DMS79 treated with DMSO at 0.1 percent for 48 hours (cell line): ENCODE measurements at places on chromosomes 2 and 18.

DNA sequence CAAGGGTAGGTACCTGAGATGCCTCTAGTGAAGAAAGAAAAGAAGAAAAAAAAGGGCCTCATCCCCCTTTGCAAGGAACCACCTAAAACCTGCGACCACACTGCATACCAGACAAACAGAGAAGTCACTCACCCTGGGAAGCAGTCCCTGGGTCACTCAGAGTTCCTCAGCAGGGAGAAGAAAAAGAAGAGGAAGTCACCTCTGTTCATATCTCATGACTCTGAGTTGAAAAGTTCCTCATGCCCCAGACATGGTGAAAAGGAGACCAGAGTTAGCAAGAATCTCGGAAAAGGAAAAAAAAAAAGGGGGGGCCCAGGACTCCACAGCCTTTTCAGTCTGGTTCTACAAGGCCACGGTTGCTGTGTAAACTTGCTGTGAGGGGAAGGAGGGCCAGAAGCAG is 478.4 kb upstream of the NRXN1 start:
- no peak for DNase-seq

- DNase-seq = no peak
These were observed 47.0 kb upstream of the SEMA4C start for GRCh38 chr2:96916646-96917543.

- DNase-seq = no peak
These were observed 334.2 kb downstream of the KIAA1328 start for GRCh38 chr18:37163119-37163518.

- no peak for DNase-seq
These were observed 754.9 kb downstream of the SATB2 start for GRCh38 chr2:198702796-198703195.

GRCh38 chr2:2172516-2172915 is 158.6 kb downstream of the MYT1L start:
- no peak for DNase-seq

GRCh38 chr18:60910534-60910933 is 422.7 kb upstream of the CDH20 start:
- no peak for DNase-seq

DNA sequence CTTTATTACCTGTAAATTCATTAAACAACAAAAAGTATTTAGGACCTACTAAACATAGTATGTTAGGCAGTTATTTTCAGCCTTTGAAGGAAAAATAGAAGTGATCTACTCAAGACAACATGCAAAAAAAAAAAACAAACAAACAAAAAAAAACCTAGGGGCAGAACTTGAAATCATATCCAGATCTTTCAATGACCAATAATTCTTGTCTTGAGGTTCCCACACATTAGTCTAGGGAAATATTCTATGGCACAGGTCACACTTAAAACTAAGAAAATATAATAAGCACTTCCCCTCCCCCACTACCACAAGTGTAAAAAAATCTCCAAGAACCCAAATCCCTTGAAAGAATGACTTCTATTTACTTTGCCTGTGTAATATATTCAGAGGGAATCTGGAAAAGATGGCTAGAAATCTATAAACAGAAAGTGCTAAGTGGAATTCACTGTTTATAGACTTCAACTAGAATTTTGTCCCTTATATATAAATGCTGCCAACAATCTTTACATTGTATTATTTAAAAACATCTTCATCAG is 3.5 kb downstream of the PELI1 start:
- no peak for DNase-seq

GRCh38 chr2:68987021-68987503 is 12.6 kb downstream of the GKN1 start:
- DNase-seq = no peak

DNA sequence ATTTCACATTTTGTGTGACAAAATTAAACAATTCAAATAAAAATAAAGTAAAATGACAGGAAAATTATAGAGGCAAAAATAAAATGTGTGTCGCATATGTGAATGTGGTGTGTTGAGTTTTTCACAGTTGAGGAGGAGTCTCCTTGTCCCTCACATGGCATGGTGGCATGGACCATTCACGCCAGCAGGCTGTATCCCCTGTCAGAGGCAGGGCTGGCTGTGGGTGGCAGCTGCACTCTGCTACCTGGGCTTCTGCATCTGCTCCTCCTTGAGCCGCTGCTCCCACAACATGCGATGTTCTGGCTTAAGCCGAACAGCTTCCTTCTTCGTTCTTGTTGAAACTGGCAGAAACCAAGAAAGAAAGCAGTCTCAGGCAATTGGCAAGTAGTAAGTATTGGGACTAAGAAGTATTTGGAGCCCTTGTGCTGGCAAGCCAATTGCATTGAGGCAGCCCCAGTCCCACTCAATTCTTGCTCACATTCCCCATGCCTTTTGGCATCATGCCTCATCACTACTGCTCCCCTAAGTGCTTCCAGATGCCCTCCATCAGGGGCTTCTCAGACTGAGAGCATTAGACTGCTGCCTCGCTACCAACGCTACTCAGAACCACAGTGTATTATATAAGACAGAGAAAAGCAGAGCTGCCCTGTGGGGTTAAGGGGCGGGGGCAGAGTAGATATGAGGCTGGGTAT is 177.9 kb upstream of the NABP1 start:
- DNase-seq = no peak

- DNase-seq = no peak
These were observed 58.0 kb downstream of the FAM168B start for GRCh38 chr2:131035112-131035825.

DNA sequence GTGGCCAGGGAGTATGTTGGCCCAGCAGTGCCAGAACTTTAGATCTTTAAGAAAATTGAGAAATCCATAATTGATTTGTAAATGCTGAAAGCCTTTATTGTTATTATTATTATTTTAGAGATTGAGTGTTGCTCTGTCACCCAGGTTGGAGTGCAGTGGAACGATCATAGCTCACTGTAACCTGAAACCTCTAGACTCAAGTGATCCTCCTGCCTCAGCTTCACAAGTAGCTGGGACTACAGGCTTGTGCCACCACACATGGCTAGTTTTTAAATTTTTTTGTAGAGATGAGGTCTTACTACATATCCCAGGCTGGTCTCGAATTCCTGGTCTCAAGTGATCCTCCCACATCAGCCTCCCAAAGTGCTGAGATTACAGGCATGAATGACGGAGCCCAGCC is 143.2 kb upstream of the CCDC68 start:
- peak; percentile 26 for DNase-seq

GRCh38 chr18:33677891-33678290 is 99.9 kb downstream of the ASXL3 start:
- no peak for DNase-seq

DNA sequence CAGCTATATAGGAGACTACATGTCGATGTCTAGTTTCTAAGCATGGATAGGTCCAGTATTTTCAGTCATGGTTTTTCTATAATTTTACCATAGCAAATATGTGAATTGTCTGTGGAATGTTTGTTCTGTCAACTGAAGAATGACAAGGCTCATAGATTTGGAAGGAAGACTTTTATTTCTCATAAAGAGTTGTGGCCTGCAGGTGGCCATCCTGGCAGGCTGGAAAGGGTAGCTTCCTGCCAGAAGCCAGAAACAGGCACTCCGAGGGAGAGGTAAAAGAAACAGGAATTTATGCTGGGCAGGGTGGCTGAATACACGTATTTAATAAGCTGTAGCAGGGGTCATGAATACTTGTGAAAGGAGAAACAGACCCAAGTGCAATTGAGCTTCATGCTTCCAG is 182.1 kb downstream of the PARD3B start:
- no peak for DNase-seq

- DNase-seq = no peak
These were observed 3.7 kb upstream of the ASIC4 start for GRCh38 chr2:219510512-219511135.

GRCh38 chr2:204933735-204934374 is 388.6 kb downstream of the PARD3B start:
- no peak for DNase-seq

- DNase-seq = peak; percentile 39
These were observed 170.6 kb upstream of the NCK2 start for GRCh38 chr2:105573910-105574655.

DNA sequence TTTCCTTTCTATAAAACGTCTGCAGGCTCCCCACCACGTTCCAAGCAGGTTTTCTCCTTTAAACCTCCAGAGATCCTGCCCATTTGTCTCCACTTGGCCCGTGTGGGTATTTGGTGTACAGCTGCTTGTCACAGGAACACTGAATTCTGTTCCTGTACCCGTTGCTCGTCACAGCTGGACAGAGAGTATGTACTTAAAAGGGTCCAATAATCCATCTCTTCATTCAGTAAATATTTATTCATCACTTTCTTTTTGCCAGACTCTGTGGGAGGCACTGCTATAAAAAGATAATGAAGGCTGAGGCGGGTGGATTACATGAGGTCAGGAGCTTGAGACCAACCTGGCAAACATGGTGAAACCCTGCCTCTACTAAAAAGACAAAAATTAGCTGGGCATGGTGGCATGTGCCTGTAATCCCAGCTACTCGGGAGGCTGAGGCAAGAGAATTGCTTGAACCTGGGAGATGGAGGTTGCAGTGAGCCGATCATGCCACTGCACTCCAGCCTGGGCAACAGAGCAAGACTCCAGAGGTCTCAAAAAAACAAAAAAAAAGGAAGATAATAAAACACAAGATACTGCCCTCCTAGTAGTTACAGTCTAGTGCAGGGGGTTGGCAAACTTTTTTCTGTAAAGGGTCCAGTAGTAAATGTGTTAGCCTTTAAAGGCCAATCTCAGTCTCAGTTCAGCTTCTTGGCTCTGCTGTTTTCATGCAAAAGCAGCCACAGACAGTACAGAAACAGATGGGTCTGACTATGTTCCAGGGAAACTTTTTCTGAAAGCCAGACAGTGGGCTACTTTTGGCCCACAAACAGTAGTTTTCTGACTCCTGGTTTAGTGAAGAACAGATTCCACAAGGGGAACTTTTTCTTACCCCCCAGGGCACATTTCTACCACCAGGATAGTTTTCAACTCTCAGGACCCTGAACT is 309.9 kb upstream of the RAB12 start:
- DNase-seq = no peak

DNA sequence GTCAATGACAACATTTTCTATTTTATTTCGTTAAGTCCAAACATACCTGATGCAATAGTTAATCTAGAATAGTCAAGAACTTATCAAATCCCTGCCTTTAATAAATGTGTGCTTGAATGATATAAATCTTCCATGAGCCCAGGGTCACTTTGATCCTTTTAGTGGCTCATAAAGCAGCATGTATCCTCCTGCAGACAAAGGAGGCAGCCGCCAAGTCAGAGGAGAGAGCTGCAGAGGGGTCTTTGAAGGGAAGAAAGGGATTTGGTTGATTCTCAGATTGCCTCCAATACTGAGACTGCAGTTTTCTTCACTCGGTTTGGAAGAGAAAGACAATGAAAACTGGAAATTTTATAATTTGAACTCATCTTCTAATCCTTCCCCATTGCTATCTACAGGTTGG is 378.4 kb upstream of the PIK3C3 start:
- DNase-seq = no peak

DNA sequence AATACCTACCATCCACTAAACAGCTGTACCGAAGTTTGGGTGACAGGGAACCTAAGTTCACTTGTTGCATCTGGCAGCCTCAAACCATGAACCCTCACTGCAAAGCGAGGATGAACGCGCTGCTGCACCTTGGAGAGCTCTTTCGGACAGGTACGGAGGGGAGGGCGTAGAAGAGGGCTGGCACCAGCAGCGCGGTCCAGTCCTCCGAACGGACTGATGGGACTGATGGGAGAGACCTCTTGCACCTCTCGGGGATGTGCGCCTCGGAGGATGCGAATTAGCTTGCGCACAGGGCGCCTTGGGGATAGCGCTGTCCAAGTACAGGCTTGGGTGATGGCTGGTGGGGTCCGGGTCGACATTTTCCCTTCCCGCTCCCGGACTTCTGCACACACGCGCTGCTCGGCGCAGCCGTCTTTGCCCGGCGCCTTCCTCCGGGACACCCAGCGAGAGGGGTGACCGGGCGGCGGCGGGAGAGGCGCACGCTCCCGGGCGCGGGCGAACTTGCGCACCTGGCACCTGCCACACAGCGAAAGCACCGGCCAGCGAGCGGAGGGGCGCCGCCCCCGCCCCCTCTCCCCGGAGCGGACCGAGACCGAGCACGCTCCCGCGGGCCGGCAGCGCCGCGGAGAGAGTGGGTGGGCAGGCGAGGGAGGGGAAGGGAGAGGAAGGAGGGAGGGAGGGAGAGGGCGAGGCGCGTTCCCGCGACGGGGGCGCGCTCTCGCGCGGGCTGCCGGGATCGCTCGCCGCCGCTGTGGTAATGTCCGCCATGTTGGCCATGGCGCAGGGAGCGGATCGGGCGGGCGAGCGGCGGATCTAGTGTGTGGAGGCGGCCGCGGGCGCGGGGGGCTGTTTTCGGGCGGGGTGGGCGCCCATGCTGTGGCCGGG is at the start of gene EPC2:
EPC2 (plus strand) TSS at position 754 of the 885 bp plus-strand sequence. CDS start 267 bp downstream, outside the sequence.
- peak; percentile 75 for DNase-seq

GRCh38 chr18:11047156-11047555 is 102.2 kb downstream of the PIEZO2 start:
- no peak for DNase-seq

DNA sequence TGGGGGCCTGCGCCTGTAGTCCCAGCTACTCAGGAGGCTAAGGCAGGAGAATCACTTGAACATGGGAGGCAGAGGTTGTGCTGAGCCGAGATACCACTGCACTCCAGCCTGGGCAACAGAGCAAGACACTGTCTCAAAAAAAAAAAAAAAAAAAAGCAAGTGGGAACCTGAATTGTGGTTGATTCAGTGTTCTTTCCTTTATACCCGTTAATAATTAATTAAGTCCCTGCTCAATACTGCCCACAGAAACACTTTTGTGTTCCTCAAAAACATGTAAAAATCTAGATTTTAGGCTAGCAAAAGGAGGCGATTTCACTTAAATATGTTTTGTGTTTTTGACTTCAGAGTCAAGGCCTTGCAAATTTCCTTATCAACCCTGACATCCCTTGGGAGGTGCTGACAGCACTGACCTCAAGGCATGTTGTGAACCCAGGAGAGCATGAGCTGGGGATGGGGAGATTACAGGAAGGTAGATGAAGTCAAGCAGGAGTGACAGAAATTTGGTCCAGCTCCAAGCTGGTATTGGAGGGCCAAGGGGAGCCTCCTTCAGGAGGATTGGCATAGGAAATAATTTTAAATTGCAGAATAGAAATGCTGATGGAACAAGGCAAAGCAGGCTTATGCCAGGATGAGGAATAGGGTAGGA is 89.0 kb upstream of the PNPT1 start:
- DNase-seq = no peak

DNA sequence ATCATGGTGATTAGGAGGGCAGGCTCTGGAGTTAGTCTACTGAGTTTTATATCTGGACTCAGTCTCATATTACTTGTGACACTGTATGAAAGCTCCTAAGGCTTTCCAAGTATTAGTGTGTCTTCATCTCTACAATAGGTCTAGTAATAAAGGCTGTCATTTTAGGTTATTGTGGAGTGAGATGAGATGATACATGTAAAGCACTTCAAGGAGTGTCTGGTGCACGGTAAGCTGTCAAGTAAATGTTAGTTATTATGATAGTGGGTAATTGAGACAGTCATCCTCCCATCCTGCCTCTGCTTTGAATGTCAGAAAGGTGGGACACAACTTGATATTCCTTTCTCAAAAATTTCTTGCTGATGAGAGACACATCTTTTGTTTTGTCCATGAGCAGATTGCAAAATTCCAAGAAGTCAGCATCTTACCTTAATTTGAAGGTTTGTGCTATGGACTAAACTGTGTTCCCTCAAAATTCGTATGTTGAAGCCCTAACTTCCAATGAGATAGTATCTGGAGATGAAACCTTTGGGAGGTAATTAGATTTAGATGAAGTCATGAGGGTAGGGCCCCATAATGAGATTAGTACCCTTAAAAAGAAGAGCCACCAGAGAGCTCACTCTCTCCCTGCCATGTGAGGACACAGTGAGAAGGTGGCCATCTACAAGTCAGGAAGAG is 41.4 kb upstream of the UPP2 start:
- no peak for DNase-seq

GRCh38 chr2:240893363-240893844 is 2.6 kb downstream of the MAB21L4 start:
- peak; percentile 18 for DNase-seq

GRCh38 chr18:77005651-77006195 is 126.9 kb downstream of the MBP start:
- DNase-seq = no peak
